ENCODE measurements at places on chromosomes 5 and 9.

DNA sequence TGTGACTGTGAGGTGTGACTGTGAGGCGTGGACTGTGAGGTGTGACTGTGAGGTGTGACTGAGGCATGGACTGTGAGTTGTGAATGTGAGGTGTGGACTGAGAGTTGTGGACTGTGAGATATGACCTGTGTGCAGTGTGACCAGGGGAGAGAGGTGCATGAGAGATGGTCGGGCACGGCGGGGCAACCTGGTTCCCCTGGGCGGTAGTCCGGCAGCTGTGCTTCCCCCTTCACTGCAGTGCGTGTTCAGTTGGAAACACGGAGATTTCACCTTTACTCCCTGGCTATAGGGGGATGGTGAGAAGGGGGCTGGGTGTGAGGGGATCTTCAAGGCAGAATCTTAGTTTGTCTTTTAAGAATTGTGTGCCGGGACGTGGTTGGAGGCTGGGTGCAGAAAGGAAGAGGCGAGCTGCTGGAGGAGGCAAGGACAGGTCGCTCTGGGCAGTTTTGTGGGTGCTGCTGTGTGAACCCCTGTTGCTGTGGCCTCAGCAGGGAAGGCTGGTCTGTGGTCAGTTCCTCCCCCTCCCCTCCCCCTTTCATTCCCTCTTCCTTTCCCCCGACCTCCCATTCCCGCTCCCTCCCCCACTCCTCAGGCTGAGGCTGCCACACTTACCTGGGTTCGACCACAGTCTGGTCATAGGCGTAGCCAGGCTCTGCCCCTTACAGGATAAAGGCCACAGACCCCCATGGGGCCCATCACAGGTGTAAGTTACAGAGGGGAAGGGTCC, 39.3 kb downstream of the CEP72 start:
- DNase-seq = no peak

DNA sequence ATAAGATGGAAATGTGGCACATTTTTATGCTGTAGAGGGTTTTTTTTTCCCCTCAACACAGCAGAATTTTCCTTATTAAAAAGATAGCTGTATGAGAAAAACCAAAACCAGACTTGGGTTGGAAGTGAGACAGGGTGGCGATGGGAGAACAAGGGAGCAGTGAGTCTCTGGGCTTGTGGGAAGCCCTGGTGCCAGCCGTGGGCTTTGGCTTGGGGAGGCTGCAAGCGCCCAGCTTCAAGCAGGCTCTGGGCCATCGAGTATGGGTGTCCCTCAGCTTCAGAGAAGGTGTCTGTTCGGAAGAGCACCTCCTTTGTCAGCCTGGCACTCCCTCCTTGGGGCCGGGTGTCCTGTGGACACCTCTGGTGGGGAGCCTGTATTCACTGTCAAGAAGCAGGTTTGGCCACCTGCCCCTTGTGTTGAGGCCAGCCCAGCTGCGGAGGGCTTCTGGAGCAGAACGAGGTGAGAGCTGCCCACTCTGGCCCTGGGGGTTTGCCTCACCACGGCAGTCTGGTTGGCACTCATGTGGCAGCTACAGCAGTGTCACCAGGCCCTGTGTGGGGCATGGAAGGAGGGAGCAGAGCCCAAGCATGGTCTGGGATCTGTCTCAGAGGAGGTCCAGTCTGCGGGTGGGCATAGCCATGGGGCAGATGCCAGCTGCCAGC, 37.6 kb upstream of the ANGPTL2 start:
- peak; percentile 5 for DNase-seq

GRCh38 chr9:16272776-16273175, 597.7 kb downstream of the BNC2 start:
- DNase-seq = no peak

DNA sequence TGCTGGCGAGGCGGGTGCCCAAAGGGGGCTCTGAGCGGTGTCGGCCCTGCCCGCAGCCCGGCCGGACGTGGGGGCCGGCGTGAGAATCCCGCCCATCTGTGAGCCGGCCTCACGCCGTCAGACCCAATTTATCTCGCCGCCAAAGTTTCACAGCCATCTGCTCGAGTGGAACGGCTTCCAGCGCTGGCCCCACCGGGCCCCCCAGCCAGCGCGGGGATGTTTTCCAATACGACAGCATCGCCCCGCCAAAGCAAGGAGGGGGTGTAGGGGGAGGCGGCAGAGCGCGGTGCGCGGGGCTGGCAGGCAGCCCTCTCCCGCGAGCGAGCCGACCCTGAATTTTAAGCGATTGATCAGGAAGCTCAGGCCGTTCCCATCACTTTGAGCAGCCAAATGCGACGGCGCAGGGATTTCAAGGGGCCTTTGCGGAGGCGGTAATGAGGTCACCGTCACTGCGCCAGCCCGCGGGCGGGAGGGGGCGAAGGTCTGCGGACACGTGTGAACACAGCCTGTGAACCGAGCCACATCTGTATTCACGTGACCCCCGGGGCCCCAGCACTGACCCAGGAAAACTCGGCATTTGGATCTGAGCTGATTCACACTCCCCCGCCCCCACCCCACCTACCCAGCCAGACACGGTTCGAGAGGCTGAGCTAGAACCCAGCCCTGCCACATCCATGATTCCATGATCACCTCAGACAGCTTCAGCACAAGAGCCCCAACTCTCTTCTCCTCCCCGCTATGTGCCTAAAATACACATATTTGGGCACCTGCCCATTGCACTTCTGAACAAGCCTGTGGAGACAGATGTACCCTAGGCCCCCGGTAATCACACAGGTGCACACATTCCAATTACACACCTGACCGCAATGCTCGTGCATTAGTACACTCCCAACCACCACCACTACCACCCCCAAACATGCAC, 47.8 kb upstream of the PSD2 start:
- no peak for DNase-seq

- peak; percentile 20 for DNase-seq
Observed at GRCh38 chr5:24621792-24622191, 23.0 kb downstream of the CDH10 start.

GRCh38 chr5:109223531-109223930, 186.2 kb downstream of the PJA2 start:
- no peak for DNase-seq

- no peak for DNase-seq
Observed at GRCh38 chr9:89723469-89724100, 118.8 kb downstream of the GADD45G start.

GRCh38 chr5:160511280-160511929, 89.8 kb downstream of the PTTG1 start:
- no peak for DNase-seq

GRCh38 chr5:158541536-158542297, 558.0 kb downstream of the EBF1 start:
- no peak for DNase-seq

GRCh38 chr5:38557308-38557710, 863 bp upstream of the LIFR start:
- DNase-seq = no peak

DNA sequence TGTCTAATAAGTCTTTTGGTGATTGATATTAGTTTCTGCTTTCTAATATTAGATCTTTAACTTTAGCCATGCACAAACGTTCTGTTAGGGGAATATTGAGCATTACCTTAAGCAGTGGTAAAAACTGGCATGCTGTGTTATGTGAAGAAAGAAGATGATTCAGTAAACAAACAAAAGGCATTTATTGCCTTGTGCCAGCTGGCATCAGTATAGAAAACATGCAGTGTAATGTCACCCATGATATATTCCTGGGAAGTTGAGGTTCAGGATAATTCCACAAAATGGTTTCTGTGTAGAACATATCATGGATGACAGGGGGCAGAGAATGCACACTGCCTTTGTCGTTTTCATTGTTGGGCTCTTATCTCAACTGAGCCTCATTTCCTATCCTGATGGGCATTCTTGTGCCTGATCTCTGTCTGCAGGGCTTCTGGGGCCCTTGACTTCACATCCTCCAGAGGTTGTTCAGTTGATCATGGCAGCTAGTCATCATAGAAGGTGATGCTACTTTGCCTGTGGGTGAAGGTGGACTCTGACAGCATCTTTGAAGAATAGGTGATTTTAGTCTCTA, 24.2 kb downstream of the LRRTM2 start:
- no peak for DNase-seq

GRCh38 chr5:150670948-150671310, 9.9 kb downstream of the MYOZ3 start:
- no peak for DNase-seq

DNA sequence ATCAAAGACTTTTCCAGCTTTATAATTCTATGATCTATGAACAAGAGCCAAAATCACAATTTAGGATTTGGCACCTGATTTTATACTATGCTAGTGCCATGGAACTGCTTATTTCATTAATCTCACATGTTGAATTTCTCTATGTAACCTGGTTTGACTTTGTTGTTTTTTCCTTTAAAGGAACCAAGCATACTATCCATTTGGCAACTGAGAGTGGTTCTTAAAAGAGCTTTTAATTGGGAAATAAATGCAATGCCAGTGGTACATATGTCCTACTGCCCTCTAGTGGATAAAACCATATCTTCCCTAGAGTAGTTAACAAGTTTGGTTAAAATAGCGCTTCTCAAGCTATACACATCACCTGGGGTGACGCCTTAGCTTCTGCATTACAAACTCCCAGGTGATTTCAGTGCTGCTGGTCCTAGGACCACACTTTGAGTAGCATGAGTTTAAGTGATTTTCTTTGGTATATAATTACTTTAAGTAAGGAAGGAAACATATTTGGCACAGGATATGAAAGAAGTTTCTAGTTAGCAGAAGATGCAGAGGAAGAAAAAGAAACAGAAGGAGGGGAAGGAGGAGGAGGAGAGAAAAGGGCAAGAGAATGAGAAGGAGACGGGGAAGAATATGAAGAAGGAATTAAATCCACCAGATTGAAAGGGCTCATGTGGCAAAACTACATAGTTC, 56.8 kb downstream of the FGF10 start:
- DNase-seq = no peak

DNA sequence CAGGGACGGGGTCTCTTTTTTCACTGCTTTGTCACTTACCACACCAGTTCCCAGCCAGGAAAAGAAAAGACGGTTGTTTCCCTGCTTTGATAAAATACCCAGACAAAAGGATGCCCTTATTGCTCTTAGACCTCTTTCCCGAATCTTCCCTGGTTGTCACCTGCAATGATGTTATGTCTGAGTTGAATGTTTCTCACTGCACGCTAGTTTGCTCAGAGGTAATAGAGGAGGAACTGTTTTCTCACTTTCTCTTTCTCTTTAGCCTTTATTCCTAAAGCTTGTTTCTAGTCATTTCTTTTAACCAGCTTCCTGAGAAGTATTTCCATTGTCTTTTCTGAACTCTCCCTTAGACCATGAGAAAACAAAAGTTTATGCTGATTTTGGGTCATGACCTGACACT, 32.9 kb downstream of the ACER2 start:
- DNase-seq = no peak

- no peak for DNase-seq
Observed at GRCh38 chr5:119417891-119418605, 34.2 kb upstream of the HSD17B4 start.

GRCh38 chr9:21154018-21154608, 12.3 kb downstream of the IFNA21 start:
- no peak for DNase-seq

- DNase-seq = no peak
Observed at GRCh38 chr5:175878544-175879438, 7.4 kb downstream of the CPLX2 start.

- DNase-seq = no peak
Observed at GRCh38 chr9:99801775-99802174, 19.9 kb upstream of the NR4A3 start.

GRCh38 chr5:71640408-71640807, 53.3 kb downstream of the MCCC2 start:
- DNase-seq = no peak

GRCh38 chr9:126635661-126636439, 22.1 kb downstream of the LMX1B start:
- no peak for DNase-seq

GRCh38 chr5:100902440-100903038, 543 bp downstream of the ST8SIA4 start:
- DNase-seq = no peak

DNA sequence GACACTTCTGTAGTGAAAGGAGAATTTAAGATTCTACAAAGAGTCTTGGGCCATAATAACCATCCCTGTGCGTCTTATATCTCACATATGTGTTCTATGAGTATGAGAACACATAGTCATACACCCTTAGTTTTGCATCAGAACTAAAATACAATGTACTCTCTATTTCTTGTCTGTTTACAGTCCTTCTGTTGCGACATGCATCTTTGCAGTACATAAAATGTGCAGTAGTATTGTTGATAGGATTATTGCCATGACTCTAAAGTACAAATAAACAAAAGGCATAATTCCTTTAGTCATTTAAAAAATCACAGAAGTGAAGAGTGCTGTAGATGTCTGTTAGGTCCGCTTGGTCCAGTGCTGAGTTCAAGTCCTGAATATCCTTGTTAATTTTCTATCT, 201.9 kb downstream of the NR3C1 start:
- no peak for DNase-seq

- no peak for DNase-seq
Observed at GRCh38 chr9:92325991-92326500, 293 bp downstream of the CENPP start.
